Activated CD4-positive, alpha-beta T cell treated with anti-CD3 and anti-CD28 coated beads for 36 hours (primary cell): ENCODE measurements at places on chromosomes 11 and 22.

- no peak for DNase-seq
Observed at GRCh38 chr11:119790476-119790875, 61.5 kb upstream of the NECTIN1 start.

- DNase-seq, result no peak
Observed at GRCh38 chr11:77172666-77172982, 44.6 kb downstream of the MYO7A start.

- no peak for DNase-seq
Observed at GRCh38 chr22:40258017-40258416, 80.3 kb downstream of the TNRC6B start.

DNA sequence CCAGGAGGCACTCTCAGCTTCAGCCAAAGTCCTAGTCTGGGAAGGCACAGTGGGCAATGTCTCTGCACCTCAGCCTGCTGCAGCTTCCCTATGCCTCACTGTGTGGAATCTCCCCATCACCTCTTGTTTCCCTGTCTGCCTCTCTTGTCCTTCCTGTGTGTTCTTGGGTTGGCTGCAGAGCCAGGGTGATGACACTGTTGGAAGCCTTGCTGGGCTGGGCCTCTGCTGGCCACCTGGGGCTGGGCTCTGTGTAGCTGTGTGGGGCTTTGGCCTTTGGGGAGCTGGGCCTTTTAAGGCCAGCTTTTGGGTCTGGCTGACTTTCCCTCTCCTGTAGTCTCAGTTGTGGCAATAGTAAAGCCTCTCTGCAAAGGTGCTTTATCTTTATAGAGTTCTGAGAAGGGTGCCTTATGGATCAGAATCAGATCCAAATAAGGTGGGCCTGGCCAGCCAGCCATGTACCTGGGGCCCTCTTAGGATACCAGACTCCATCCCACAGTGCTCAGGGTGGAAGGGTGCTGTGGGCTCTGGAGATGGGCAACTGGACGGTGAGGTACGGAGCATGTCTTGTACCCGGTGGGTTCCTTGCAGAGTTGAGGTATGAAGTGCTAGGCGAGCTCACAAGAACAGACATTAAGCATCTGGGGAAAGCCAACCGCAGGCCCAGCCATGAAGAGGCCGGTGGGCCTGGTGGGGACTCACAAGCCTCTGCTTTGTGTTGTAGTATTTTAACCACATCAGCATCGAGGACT lies 10.3 kb upstream of the RANBP1 start:
- DNase-seq, result no peak

GRCh38 chr11:75920848-75921247 lies 105.8 kb downstream of the UVRAG start:
- DNase-seq, result no peak

GRCh38 chr22:17707526-17707925 lies 66.7 kb downstream of the BID start:
- no peak for DNase-seq

DNA sequence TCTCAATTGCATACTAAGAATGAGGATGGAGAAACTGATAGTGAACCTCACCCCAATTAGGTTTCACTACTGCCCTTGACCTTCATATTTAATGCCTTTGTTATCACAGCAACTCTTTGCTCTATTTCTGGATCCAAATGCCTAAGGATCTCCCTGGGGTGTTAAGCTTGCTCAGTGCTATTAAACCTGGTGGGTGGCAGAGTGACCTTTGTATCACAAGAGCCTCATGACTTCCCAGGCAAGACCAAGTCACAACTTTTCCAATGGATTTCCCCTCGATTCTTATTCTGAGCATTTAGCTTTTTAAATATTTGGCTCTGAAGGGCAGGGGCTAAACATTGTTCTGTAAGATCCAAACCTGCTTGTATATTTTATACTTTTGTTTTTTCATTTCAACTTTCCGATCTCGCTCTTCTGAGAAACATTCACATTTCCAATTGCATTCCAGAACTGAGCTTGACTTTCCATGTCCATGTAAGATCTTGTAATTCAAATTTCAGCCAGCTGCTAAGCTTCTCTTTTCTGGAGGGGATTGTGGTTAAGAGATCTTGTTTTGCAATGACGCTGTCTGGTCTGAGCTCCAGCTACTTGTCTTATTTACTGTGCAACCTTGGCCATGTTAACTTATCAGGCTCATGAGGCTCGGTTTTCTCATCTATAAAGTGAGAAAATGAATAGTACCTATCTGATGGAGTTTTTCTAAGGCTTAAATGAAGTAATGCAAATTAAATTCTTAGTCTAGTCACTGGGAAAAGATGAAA lies 6.4 kb upstream of the EHF start:
- no peak for DNase-seq

- no peak for DNase-seq
Observed at GRCh38 chr22:49203859-49204598, 623.6 kb downstream of the BRD1 start.

DNA sequence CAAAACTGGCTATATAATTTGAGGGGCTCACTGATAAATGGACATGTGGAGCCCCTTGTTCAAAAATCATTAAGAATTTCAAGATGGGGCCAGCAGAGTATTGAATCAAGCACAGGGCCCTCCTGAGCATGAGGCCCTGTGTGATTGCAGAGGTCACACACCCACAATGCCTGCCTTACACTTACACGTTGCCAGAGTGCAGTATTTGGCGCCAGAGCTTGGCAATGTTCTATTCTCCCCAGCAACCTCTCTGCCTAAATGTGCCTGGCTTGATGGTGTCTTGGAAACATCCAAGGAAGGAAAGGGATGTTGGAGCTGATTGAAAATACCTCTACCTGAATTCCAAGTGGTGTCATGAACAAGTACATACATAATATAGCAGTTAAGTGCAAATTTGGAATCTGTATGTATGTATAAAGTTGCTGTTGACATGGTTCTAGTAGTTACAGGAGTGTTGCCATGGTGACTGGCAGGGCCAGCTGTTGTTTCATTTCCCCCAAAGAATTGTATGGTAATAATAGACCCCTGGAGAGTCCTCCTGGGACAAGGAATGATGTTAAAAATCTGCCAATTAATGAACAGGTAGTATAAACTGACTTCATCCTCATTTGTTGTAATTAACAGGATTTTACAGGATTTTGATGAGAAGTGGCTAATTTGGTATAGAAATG lies 205.7 kb upstream of the NAV2 start:
- DNase-seq, result no peak

DNA sequence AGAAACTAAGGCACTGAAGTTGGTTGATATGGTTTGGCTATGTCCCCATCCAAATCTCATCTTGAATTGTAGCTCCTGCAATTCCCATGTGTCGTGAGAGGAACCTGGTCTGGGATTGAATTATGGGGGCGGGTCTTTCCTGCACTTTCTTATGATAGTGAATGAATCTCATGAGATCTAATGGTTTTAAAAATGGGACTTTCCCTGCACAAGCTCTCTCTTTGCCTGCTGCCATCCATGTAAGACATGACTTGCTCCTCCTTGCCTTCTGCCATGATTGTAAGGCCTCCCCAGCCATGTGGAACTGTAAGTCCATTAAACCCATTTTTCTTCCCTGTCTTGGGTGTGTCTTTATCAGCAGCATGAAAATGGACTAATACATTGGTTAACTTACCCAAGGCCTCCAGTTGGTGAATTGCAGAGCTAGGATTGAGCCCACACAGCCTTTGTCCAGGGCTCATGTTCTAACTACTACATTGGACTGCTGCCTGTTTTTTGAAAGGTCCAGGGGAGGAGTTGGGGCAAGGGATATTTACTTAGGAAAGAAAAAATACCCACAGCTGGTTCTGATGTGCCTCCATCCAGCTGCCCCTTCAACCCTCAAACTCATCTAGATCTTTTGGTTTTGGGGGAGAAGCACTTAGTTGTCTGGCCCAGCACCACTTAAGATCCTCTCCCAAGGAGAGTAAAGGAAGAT lies 107.8 kb upstream of the NAV2 start:
- no peak for DNase-seq

- DNase-seq, result peak; percentile 39
Observed at GRCh38 chr22:20060700-20061480, 19.2 kb upstream of the DGCR8 start.

DNA sequence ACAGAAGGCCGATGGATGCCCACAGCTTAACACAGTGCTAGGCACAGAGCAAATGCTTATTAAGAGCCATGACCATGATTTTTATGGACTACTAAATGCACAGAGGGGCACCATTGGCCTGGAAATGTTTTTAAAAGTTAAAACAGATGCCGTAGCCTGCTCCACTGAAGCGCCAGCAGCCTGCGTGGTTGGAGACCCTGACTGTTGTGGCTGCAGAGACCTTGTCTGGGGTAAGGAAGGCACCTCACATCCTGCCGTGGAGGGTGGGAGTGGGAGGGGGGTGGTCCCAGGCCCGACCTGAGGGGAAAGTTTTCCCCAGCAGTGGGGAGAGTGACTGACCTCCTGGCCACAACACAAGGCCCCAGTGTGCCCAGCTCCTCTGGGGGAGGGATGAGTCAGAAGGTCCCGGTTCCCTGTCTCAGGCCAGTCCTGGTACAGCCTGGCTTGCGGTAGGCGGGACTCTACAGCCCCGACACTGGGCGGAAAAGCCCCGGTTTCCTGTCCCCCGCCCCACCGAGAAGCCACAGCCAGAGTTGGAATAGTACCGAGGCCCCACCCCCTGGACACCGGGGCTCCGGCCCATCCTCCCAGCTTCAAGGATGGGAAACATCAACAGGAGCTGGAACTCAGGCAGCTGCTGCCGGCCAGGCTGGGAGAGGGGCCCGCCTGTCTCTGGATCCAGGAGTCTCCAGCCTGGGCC lies 7.0 kb downstream of the CHST1 start:
- peak; percentile 18 for DNase-seq

- DNase-seq, result no peak
Observed at GRCh38 chr22:48708558-48709245, 1119.0 kb downstream of the BRD1 start.

DNA sequence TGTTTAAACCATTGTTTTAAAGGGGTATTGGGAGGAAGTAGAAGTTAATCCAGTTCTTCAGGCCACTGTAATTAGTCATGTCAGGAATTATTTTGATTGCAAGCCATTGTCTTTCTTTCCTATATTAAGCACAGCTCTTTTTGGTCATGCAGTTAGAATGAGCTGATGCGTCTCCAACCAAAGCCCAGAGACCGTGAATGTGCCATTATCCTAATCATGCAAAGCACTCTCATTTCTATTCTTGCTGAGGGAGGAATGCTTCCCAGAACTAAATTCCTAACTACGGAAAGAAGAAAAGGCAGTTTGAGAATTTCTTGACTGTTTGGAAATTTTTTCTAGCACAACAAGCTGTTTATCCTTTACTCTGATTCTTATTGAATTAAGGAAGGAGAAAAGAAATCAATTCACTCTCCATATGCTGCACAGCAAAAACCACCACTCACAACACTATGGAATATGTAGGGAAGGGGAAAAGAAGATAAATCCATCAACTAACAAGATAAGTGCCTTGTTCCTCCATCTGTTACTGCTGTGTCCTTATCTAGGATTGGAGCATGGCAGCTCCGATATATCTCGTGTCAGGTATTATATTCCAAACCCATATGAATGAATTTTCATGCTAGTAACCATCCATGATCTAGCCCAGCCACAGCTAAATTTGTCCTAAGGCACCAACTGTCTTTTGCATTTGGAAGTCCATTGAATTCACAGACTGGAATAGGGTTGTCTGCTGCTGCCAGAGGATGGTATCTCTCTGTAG lies 70.8 kb downstream of the NTM start:
- no peak for DNase-seq

GRCh38 chr11:76553554-76554476 lies 109.0 kb downstream of the EMSY start:
- DNase-seq, result no peak

DNA sequence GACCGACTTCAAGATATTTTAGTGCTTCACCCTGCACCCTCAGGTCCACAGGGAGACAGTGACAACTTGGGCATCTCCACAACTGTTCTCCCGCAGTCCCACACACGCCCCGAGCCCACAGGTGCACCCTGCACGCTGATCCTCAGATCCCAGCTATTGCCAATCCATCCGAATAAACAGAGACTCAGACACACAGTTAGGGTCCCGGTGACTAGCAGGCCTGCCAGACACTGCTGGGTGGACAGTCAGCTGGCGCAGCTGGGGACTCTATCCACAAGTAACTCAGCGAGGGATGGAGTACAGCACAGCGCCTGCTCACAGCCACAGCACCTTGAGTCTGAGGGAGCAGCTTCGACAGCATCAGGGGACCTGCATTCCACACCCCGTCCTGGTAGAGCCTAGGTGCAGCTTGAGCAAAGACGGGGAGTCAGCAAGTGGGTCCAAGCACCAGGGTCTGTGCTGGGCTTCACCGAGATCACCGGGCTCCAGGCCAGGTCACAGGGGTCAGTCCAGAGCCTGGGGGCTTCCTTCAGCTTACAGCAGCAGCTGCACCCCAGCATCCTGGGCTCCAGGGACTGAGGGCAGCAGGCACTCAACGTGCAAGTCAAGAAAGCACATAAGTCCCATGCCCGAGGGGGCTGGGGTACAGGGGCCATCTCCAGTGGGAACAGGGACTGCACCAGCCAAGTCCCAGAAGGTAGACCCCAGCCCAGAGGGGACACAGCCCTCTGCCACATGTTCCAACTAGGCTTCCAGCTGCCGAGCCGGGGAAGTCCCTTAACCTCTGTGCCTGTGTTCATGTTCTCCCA lies 7.6 kb downstream of the RPL3 start:
- DNase-seq, result peak; percentile 44

- peak; percentile 72 for DNase-seq
Observed at GRCh38 chr11:723120-723883, 17.3 kb downstream of the EPS8L2 start.

GRCh38 chr22:48224332-48224731 lies 1461.9 kb downstream of the TBC1D22A start:
- no peak for DNase-seq

DNA sequence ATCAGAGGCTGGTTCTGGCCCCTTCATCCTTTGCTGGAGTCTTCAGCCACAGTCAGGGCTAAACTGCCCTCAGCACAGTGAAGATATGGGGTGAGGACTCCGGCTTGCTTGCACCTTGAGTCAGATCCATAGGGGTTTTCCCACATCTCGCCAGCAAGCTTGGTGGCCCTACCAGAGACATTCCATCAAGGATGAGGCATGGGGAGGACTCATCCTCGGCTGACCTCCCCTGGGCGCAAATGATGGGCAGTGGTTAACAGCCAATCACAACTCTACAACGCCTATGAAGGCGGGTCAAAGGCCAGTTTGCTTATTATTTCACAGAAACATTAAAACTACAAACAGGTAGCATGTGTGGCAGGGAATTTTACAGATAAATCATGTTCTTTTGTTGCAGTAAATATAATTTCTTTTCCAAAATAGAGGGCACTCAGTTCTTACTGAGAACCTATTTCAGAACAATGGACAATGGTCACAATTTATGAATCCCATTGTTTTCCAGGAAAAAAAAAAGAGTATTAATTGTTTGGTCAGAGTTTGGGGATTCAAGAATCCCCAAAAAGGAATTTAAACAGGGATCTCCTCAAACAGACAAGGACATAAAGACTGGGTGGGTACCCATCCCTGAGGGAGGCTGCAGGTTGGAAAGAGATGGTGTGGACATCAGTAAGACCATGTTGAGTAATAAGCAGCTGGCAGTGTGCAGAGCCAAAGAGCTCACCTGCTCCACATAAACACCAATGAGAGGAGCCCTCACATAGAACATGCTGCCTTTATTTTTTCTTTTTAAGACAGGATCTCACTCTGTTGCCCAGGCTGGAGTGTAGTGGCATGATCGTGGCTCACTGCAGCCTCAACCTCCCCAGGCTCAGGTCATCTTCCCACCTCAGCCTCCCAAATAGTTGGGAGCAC lies 14.8 kb downstream of the PLAAT3 start:
- no peak for DNase-seq
